ENCODE measurements at places on chromosomes 5 and 9.

- DNase-seq, result no peak
Measured at GRCh38 chr5:117954331-117954730, 1034.0 kb downstream of the DTWD2 start.

DNA sequence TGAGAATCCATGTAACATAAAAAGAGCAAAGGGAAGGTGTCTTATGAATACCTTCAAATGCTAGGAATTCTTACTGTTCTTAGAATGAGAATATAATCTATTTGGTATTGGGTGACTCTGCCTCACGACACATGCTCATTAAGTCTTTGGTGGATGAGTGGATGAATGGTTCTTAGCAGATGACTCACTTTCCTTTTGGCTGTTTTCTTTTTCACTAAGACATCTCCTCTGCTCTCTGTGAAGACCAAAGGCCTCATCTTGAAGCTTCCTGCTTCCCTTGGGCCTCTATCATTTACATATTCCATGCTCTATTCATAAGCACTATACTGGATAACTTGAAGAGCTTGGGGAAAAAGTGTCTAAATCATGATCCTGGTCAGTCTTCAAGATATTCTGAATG lies 468.1 kb downstream of the SPATA31D1 start:
- no peak for DNase-seq

DNA sequence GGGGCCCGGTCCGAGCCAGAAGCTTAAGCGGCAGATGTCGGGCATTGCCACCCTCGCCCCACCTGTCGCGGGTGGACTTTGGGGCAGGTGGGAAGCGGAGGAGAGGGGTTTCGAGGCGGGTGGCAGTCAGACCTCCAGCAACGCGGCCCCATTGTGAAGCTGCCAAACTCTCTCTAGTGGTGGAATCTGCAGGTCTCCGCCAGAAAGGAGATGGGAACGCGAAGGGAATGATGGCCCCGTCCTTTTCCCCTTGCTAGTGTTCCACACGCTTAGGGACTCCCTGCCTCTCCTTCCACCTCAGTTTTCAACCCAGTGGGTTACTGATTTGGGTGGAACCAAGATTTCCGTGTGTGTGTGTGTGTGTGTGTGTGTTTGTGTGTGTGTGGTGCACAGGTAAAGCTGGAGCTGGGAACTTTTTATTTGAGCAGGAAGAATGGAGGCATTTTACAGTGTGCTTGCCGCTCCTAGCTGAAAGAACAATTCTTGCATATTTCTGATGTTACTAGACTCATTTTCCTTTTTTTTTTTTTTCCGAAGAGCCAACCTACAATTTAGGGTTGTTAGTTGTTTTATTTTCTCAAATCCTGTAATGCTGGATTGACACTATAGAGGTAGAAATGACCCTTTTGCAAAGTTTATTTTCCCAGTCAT lies 1.3 kb downstream of the MACIR start:
- peak; percentile 84 for DNase-seq

DNA sequence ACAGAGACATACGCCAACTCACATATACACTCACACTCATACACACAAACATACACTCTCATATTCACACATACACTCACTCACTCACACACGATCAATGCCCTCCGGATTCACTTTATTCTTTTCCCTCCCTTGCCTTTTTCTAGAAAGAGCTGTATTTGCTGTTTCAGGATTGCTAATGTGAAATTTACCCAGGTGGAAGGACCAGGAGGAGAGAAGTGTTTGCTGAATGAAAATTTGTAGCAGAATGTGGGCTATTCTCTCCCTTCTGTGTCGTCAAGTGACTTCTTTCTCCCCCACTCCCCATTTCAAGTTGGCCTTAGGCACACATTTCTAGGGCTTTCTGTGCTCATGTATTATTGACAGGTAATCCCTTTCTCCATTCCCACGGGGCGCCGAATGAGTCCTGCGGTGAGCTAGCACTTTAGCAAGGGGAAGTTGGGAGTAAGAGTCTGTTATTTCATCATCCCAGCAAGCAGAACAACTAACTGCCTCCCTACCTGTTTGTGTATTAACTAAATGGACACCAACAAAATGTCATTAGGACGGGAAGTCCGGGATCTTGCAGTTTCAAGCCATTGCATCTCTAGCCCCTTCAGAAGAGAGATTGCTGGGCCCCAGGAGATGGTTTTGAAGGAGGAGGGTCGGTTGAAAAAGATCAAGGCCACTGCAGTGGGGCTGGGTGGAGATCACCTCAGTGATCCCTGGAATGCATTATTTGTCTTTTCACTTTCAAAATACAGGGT lies 97.1 kb upstream of the TAF11L2 start:
- no peak for DNase-seq

- no peak for DNase-seq
Measured at GRCh38 chr5:126846344-126846743, 69.4 kb downstream of the LMNB1 start.

DNA sequence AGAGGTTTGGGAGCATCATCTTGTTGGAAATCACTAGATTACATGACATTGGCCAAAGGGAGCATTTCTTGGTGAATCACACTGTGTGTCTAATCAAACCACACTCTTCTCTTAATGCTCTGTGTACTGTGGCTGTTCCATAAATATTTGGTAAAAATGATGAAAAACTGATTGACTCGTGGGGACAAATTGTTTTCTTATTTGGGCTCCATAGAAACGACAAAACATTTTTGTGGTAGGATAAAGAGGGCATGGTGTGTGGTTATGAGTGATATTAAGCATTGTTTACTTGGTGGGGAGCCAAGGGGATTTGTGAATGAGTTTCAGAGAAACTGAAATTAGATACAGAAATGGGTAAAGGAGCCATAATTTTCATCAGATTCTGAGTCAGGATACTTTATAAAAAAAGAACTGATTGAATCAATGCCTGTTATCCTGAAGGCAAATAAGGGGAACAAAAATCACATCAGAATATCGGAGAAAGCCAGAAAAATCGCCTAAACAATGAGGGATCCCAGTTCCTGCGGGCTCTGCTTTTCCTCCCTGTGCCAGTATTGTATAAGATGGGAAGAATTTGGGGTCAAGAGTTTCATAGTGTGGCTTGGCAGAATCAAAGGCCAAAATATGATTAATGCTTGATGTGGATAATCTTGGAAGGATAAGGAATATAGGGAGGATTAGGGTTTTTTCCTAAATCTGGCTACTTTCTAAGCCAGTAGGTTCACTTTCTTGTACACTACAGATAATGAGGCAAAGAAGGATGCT lies 33.3 kb downstream of the FBXL7 start:
- no peak for DNase-seq

- DNase-seq, result no peak
Measured at GRCh38 chr9:129451089-129451656, 169.7 kb downstream of the C9orf50 start.

DNA sequence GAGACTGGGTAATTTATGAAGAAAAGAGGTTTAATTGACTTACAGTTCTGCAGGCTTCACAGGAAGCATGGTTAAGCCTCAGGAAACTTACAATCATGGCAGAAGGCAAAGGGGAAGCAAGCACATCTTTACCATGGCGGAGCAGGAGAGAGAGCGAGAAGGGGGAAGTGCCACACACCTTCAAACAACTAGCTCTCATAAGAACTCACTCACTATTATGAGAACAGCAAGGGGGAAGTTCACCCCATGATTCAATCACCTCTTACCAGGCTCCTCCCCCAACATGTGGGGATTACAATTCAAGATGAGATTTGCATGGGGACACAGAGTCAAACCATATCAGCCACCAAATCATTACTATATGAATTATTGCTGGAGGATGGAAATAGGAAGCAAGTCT lies 30.3 kb upstream of the STX17 start:
- DNase-seq, result no peak

- DNase-seq, result no peak
Measured at GRCh38 chr9:125561509-125562148, 145.4 kb downstream of the MAPKAP1 start.

DNA sequence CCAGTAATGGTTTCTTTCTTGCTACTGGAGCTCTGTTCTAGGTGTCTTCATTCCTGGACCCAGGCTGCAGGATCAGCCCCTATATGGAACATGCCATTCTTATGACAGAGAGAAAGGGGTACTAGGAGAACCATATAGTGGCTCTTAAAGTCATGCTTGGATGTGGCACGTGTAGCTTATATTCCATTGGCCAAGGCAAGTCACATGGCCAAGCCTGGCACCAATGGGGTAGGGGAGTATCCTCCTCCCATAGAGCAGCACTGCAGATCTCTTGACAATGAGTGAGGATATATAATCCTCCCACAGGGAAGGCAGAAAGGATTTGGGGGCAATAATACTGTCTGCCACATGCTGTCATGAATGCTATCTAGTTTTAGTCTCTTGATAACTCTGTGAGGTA lies 193.3 kb downstream of the PALM2AKAP2 start:
- no peak for DNase-seq

GRCh38 chr5:31651241-31651640 lies 12.3 kb downstream of the PDZD2 start:
- no peak for DNase-seq

- peak; percentile 20 for DNase-seq
Measured at GRCh38 chr9:86202338-86202882, 57.0 kb downstream of the C9orf153 start.

DNA sequence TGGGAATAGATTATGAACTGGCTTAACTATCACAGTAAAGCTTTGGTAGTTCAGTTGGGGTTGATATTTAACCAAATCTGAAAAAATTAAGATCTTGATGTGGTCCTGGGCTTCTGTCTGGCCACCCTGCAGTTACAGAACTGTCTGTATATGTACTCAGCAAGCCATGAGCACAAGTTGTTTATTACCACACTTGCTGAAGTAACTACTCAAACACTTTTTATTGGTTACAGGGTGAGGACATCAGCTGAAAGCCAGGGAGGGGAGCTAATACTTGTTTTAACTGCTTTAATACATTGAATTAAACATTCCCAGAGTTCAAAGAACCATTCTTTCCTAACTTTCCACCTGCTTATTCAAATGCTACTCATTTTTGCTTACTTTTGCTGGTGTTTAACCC lies 29.4 kb upstream of the KCNN2 start:
- no peak for DNase-seq

- DNase-seq, result no peak
Measured at GRCh38 chr9:130237763-130238524, 27.6 kb upstream of the HMCN2 start.

- DNase-seq, result no peak
Measured at GRCh38 chr5:135425641-135426040, 21.5 kb downstream of the DCANP1 start.

GRCh38 chr5:16704945-16705344 lies 88.1 kb upstream of the RETREG1 start:
- no peak for DNase-seq

- DNase-seq, result peak; percentile 14
Measured at GRCh38 chr9:107486674-107487520, 2.7 kb downstream of the KLF4 start.

- no peak for DNase-seq
Measured at GRCh38 chr9:37004424-37004935, 29.6 kb downstream of the PAX5 start.

DNA sequence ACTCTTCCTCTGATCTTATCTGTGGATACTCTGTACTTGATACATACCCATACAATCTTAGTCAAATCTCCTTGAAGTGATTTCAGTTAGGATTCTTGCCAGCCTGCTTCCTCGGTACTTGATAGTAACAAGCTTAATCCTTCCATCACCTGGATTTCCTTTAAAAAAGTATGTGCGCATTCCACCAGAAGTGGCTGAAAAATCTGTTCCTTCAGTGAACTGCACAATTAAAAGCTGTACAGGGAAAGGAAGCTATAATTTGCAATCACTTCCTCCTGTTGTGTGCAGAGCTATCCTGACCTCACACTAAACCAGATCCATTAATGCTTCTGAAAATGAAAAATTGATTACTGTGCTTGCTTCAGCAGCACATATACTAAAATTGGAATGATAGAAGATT lies 47.3 kb downstream of the PWWP2A start:
- DNase-seq, result no peak
